ENCODE measurements at places on chromosomes 7 and 10.

GRCh38 chr7:73683788-73684693 lies 644 bp downstream of the BUD23 start:
- DNase-seq, result no peak

DNA sequence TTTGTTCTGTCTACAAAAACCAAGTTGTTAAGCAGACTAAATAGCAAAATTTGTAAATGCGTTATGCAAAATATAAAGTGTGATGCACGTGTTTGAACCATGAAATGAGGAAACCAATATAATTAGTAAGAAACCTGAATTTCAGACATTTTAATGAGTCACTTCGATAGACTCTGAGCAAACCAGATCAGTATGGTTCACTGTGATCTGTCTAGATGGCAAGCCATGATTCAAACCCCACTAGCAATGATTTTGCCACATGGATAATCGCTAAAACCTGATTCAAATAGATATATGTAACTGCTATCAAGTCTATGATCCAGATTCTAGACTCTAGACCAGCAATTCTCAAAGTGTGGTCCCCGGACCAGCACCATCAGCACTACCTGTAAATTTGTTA lies 24.8 kb downstream of the ZC3HAV1 start:
- DNase-seq, result no peak

DNA sequence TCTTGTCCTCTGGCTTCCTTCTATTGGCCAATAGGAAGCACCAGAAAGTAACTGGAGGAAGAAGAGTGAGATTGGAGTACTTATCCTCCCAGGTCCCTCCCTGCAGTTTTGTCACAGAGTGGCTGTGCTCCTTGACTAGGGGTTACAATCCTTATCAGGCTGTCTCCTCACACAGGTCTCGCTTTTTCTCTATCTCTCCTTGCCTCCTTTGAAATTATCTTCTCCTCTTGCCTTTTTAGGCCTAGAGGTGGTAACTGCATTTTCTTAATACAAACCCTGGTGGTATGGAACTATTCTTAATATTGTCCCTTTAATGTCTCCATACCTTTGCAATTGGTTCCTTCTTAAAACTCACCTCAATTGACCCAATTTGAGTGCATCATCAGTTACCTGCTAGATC lies 2.7 kb downstream of the PRSS37 start:
- no peak for DNase-seq

DNA sequence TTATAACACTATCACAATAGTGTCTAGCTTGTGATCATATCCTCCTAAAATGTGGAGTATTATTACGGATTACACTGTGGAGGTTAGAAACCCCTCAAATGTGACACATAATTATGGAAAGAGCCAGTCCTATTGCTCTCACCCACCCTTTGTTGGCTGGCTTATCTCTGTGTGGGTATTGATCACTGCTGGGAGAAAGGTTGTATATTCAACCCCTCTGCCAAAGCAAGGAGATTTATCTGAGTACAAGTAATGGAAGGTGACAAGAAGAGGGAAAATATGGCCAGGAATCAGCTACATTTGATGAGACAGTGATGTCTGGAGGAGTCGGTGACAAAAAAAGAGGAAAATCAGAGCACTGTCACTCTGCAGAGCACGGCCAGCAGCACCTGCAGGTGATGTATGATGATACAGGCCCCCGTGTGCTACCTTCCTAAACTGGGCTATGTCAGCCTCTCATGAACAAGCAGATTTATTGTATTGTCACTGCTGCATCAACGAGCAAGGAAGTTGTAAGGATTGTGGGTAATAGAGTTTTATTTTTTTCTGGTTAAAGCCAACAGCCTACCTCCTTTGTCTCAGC lies 235.3 kb downstream of the PHF14 start:
- no peak for DNase-seq

- no peak for DNase-seq
Measured at GRCh38 chr10:1538121-1538520, 199.2 kb downstream of the ADARB2 start.

- DNase-seq, result no peak
Measured at GRCh38 chr7:27945058-27945795, 205.3 kb downstream of the TAX1BP1 start.

DNA sequence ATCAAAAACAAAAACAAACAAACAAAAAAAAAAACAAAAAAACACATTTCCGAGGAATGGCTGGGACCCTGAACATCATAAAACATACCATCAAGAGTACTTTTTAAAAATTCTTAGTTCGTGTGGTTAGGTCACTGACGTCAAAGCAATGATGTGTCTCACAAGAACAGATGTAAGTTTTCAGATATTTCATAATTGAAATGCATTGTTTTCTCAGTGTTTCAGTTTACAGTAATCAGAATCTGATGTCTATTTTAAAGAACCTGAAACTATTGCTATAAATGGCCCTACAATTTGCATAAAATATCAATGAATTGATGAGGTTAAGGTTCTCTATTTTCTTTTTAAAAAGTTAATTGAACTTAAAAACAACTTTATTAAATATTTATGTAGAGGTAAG lies 103.7 kb upstream of the HGF start:
- DNase-seq, result no peak

DNA sequence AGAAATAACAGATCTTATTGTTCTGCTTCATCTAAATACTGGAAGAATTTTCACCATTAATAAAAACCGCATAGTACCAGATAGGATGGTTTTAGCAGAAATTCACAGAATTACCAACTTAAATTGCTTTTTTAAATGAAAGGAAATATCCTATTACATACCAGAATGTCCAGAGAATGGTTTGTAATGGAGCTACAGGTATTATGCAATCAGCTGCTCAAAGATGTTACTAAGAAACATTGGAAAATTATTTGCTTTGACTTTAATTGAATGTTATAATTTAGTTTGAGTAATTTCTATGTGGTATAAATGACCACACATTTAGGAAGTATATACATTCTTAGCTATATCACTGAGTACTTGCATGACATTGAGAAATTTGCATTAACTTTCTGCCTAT lies 338.3 kb downstream of the ETV1 start:
- DNase-seq, result no peak

- no peak for DNase-seq
Measured at GRCh38 chr10:61280303-61280702, 172.9 kb downstream of the TMEM26 start.

DNA sequence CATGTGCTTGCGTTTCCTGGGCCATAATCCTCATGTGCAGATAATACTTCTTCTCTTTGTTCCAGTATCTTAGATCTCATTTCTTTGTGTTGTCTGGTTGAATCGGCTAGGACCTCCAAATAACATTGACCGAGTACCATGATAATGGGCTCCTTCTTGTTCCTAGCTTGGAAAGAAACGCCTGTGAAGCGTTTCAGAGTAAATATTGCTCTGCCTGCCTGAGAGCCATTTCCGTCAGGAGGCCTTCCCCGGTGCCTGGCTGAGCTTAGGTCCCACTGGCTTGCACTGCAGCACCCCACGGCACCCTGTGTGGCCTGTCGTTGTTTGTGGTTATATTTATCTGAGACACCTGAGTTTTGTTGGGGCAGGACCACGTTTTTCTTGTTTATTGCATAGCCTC lies 17.7 kb downstream of the FOXK1 start:
- DNase-seq, result no peak

- no peak for DNase-seq
Measured at GRCh38 chr7:158050441-158050977, 537.1 kb downstream of the PTPRN2 start.

DNA sequence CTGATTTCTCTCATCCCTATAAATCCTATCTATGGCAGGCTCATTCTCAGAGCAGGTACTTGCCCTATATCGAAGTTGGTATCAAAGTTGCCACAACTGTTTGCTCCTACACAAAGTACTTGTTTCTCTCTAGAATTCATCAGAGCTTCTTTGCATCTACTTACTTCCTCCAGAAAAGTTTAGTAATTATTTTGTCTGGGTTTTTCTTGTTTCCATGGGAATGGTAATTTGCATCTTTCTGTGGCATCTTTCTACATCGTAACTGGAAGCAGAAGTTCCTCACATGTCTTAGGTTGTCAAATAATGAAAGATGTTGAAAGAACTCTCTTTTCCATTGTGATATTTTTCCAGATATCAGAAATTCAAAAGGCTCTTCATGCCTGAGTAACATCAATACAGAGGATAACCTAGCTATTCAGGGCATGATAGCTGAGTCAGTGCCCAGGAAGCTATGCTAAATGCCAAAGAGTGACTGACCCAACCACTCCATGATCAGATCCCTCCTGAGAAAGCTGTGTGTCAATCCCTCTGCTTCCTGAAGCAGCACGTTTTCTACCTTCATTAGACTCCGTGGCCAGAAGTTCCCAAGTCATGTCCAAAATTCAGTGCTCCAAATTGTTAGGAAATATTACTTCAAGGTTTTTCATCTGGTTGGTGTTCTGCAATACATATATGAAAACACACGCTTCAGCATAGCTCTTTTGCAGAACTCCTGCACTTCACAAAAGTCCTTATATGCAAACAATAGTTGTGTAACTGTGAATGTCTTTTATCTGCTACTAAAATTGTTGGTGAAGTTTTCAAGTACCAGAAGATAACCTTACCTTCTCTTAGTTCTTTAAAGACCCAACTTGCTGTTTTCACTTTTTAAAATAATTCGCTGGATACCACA lies 216.5 kb downstream of the VTI1A start:
- DNase-seq, result no peak

DNA sequence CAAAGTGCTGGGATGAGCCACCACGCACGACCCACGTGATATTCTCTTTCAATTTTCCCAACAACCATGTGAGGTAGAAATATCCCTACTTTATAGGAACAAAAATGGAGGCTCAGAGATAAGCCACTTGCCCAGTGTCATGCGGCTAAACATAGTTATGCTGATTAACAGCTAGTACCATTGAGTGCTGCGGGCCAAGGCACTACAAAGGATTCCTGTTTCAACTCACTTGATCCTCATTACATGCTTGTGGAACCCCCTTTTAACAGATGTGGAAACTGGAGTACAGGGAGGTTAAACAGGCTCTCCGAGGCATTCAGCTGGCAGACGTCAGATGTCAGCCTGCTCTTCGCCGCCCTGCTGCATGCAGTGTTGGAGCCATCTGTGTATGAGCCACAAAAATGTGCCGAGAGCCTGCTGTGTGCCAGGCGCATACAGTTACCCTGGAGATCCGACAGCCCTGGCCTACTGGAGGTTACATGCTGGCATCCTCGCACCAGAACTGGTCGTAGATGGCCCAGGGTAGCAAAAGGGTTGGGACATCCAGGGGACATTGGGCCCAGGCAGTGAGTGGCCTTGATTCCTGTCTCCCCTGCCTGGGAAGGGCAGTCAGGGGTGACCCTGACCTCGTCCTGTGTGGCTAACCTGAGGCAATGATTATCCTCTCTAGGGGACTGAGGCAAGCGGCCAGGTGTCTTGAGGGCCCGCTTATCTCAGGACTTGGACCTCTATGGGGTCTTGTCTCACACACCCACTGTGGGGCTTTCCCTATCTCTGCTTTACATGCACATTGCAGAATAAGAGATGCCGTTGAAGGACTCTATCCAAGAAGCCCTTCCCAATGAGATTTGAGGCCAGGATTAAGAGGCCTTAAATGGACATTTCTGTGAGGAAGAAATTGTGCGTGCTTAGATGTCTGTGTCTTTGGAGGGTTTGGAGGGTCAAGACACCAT lies 18.5 kb upstream of the SRGN start:
- DNase-seq, result no peak

DNA sequence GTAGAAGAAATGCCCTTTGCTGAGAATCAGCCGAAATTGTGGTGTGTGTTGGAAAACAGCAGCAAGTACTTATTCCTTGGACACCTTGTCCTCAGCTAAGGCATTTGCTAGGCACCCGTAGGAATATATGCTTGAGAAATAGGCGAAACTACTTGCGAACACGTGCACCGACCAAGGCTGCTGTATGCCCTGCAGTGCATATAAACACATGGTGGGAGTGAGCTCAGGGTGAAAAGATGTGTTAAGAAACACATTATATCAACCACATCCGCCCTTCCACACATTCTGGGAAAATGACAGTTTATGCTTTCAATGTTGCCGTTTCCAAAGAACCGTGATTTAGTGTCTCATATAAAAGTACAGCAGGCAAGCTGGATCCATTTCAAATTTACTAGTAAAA lies 199.2 kb downstream of the JCAD start:
- no peak for DNase-seq

- no peak for DNase-seq
Measured at GRCh38 chr7:116540743-116541142, 15.9 kb downstream of the CAV1 start.

- DNase-seq, result no peak
Measured at GRCh38 chr10:22544325-22545068, 169.9 kb downstream of the PIP4K2A start.

- no peak for DNase-seq
Measured at GRCh38 chr7:132390705-132391104, 185.6 kb downstream of the PLXNA4 start.

DNA sequence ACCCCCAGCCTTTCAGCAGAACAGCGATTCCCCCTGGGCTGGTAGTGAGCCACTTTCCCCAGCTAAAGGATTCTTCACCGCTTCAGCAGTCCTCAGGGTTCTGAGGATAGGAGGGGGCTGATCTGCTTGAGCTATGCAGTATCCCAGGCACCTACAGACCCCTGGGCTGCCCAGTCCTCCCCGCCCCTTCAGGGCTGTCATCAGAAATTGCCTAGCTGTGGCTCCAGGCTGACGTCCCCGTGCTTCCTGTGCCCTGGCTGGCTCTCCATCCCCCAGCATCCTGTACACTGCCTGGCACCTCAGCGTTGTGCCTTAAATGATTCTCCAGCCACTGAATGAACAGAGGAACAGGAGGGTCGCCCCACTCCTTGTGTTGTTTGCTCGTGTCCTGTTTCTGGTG lies 38.4 kb upstream of the CDH23 start:
- no peak for DNase-seq

GRCh38 chr7:92702535-92702934 lies 112.3 kb upstream of the FAM133B start:
- no peak for DNase-seq

DNA sequence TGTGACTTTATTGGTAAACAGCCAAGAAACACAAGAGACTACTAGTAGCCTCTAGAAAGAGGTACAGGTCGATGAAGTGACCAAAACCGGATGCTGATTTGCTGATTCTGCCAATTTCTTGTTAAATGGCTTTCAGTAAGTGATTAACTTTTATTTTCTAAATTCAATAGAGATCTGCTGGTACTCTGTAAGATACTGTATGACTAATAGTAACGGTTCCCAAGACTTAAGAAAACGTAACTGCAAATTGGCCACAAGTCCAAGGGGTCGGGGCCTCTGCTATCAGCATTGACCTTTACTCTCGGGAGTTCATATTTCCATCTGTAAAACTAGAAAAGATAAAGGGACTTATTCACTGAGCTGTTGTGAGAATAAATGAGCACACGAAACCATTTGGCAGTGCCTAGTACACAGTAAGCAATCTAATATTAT lies 1.4 kb downstream of the FAM3C start:
- no peak for DNase-seq

- no peak for DNase-seq
Measured at GRCh38 chr7:74093671-74094223, 10.1 kb downstream of the LIMK1 start.

- no peak for DNase-seq
Measured at GRCh38 chr10:11448190-11448544, 163.3 kb downstream of the USP6NL start.

GRCh38 chr10:132328738-132329137 lies 3.3 kb upstream of the LRRC27 start:
- no peak for DNase-seq

GRCh38 chr7:37683246-37684120 lies at the start of gene GPR141:
GPR141 (plus strand) TSS chr7:37683766; CDS start chr7:37740394, 56,628 bp downstream.
- DNase-seq, result no peak
